Uterus (tissue), 4 donors: ENCODE measurements at places on chromosomes 3 and 15. TPM values are rescaled to one million over a fixed set of nuclear protein-coding genes. Genes with fewer than 3 reads are reported as not detected.

Gene ISY1
- 35.8 TPM for total RNA-seq

Gene SCAANT1
- total RNA-seq = not detected

- DNase-seq = no peak
Observed at GRCh38 chr3:10505050-10505790, at the start of gene ATP2B2. Gene ATP2B2, minus strand, starts transcription at chr3:10505586. Its CDS starts 56,043 bp downstream, at chr3:10449543.

GRCh38 chr15:31265090-31265870 lies 61.4 kb upstream of the KLF13 start:
- no peak for DNase-seq

Gene SEMA6D
- 6.3 TPM for total RNA-seq

GRCh38 chr3:69535613-69536012 lies 149.7 kb upstream of the FRMD4B start:
- no peak for DNase-seq

- no peak for DNase-seq
Observed at GRCh38 chr3:24454393-24454792, 40.3 kb downstream of the THRB start.

- DNase-seq = no peak
Observed at GRCh38 chr3:23672628-23673027, 133.1 kb upstream of the UBE2E1 start.

Gene CYP1A2
- total RNA-seq = not detected

- DNase-seq = no peak
Observed at GRCh38 chr3:127556565-127556964, 34.0 kb downstream of the TPRA1 start.

GRCh38 chr15:72249142-72249810 lies 18.3 kb upstream of the PKM start:
- no peak for DNase-seq

- DNase-seq = no peak
Observed at GRCh38 chr3:50205413-50206276, 574 bp downstream of the SLC38A3 start.

Gene MYLK
- total RNA-seq = 420 TPM

DNA sequence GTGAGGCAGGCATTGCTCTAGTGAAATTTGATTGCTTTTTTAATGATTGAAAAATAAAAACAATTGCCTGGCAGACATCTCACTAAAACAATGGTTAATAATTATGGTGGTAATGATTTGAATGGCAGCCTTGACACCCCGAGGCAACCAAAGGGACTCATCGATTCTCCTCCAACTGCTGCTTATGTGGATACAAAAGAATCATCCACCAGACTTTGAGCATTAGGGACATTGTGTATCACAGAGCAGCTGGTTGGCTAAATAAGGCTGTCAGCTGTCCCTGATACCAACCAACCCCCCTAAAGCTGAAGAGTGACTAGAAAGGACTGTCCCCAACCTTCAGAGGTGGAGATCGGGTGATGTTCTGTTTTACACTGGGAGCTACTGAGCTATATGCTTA lies 1.7 kb upstream of the CD47 start:
- no peak for DNase-seq

GRCh38 chr3:157475921-157476414 lies 27.2 kb downstream of the VEPH1 start:
- DNase-seq = no peak

DNA sequence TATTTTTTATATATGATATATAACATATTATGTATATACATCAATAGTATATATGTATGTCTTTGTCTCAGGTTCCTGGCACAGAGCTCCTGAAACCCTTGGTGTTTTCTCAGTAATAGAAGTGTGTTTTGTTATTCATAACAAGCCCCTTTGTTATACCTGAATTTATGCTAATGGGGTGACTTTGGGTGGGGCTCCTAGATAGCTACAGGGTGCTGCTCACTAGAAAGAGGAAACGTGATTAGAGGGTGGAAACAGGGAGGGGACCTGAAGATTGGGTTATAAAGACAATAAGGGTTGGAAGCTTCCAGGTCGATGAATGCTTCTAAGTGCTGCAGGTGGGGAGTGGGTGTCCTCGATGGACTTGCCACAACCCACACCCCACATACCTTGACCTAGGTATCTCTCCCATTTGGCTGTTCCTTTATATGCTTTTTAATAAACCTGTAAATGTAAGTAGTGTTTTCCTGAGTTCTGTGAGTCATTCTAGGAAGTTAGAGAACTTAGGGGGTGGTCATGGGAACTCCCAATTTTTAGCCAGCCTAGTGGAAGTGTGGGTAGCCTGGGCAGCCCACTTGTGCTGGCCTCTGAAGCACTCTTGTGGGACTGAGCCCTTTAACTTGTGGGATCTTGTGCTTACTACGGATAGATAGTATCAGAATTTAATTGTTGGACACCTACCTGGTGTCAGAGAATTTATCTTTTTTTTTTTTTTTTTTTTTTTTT lies 36.9 kb upstream of the C15orf39 start:
- no peak for DNase-seq

DNA sequence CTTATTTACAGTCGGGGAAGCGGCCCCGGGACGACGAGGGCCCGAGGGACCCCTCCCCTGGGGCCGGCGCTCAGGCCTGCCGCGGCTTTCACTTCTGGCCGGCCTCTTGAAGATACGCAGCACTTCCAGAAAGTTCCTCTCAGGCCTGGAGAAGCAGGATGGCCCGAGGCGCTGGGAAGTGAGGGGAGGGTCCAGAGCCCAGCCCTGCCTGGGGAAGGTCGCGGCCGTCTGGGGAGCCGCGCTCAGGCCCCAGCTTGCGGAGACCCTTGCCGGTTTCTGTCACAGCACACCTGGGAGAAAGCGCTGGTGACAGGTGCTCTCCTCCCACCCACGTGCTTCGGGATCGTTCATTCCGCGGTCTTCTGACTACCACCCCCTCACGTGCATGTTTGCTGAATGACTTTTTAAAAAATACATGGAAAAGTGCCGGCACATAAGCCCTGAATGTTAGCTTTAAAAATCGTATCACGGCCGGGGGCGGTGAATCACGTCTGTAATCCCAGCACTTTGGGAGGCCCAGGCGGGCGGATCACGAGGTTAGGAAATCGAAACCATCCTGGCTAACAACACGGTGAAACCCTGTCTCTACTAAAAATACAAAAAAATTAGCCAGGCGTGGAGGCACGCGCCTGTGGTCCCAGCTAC lies 727 bp upstream of the TM2D3 start:
- DNase-seq = peak; percentile 24

Gene CADPS
- total RNA-seq = 13.2 TPM

- no peak for DNase-seq
Observed at GRCh38 chr3:134076851-134077250, 47.1 kb upstream of the SLCO2A1 start.

GRCh38 chr3:18283680-18284079 lies 141.5 kb downstream of the SATB1 start:
- no peak for DNase-seq

GRCh38 chr3:168952551-168952950 lies 711.0 kb downstream of the MECOM start:
- no peak for DNase-seq

DNA sequence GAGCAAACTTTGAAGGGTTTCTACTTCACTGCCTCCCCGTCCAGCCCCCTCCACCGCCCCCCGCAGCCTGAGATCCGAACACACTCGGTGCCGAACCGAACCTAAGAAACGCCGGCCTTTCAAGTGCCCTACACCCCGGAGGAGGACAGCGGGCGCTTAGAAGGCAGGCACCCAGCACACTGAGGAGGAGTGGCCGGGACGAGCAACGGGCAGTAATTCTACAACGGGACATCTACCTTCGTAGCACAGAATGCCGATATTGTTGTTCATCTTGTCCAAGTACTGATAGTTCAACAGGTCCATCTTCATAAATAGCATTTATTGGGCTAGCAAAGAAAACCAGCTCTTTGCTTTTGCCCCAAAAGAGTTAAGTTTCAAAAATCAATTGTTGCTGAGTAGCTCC lies 513 bp downstream of the VGLL4 start:
- DNase-seq = peak; percentile 53

- peak; percentile 55 for DNase-seq
Observed at GRCh38 chr3:123385001-123385401, 63.9 kb downstream of the ADCY5 start.

DNA sequence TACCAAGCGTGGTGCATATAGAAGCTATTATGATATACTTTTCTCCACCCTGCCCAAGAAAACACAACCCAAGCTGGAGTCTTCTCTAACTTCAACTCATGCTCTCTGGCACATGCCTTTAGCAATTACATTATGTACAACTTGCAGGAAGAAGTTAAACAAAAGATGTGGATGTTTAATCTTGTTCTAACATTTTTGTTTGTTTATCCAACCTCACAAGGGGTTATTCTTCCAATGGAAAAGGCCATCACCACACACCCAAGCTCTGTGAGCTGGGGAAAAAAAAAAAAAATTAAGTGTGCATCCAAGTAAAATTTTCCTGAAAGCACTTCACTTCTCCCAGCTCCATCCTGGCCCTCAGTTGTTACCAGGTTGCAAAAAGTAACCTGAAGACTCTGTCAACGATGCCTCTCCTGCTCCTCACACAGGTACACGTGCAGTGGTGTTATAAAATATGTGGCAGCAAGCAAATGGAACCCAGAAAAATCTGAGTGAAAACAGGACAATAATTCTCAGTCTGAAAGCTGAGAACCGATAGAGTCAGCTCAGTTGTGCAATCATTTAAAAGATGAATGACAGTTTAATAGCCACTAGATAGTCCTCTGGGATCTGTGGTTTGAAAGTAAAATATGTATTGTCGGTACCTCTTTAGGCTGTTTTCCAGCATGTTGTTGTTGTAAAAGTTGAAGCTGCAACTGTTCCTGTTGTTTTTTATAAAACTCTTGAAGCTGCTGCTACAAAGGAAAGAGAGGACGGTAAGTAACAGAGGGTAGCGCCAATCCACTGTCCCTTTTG lies 531.4 kb downstream of the FOXP1 start:
- no peak for DNase-seq

Gene PLCB2
- total RNA-seq = 10.2 TPM

Gene CCR8
- total RNA-seq = not detected

Gene SPATA12
- not detected for total RNA-seq

GRCh38 chr15:62444104-62445022 lies 279.3 kb upstream of the C2CD4B start:
- no peak for DNase-seq

Gene ZNF385D
- 25.5 TPM for total RNA-seq

Gene LRRN1
- not detected for total RNA-seq

GRCh38 chr3:120198305-120198878 lies 86.6 kb downstream of the GPR156 start:
- DNase-seq = no peak

DNA sequence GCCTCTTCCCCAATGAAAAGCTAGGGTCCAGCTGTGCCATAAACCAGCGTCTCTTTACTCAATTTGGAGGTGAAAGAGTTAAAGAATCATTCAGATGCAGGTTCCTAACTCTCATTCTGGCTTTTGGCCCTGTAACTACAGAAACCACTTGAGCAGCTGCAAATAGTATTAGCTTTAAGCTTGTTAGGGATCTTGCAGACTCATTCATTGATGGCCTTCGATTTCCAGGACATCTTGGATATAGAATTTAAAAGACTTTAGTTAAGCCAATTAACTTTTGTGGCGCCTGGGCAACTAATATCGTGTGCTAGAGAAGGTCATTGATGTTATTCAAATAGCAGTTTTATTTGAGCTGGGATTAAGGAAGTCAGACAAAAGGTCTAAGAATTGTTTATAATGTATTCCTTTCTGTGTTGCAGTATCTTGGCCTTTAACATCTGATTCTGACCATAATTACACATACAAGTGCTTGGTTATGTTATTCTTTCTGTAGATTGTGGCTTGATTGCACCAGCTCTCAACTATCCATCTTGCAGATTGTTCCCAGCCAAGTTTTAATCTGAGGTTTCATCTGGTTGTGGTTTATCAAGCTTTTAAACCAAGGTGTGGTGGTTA lies 185.3 kb downstream of the CACNA2D3 start:
- no peak for DNase-seq

Gene DHFR2
- 13.7 TPM for total RNA-seq

GRCh38 chr15:43346305-43346704 lies 15.9 kb upstream of the LCMT2 start:
- no peak for DNase-seq

DNA sequence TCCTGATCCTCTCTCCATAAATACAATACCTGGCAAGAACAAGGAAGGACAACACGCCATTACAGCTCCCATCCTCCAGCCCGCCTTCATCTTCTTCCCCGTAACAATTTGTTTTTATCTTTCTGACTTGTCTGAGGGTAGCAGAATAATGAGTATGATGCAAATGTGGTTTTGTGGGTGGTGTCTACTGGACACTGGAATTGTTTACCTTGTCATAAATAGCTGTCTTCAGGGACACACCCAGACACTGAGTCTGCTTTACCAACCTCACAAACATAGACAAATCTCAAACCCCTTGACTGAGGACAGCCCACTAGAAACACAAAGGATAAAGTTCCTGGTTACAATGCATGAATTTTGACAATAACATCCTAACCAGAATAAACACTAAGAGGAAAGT lies 13.4 kb downstream of the WDR72 start:
- no peak for DNase-seq

Gene GOLGA8J
- total RNA-seq = not detected

- DNase-seq = no peak
Observed at GRCh38 chr15:63491116-63491827, 13.1 kb upstream of the USP3 start.

GRCh38 chr15:28021281-28022039 lies 77.7 kb downstream of the OCA2 start:
- DNase-seq = no peak

DNA sequence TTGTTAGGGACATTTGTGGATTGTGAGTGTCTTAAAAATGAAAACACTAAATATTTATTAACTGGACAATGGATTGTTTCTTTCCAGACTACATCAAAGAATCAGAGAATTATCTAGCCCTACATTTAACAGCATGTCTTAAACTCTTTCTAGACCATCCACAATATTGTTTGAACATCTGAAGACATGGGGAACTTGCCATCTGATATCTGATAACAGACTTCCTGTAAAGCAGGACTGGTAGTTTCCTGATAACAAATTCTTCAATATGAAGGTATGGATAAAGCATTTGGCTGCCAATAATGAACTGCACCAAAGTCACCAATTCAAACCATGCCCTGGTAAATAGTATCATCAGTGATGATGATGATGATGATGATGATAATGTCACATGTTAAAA lies 26.2 kb upstream of the HACD2 start:
- DNase-seq = no peak

GRCh38 chr3:127371334-127371733 lies 83.5 kb upstream of the PRR20G start:
- DNase-seq = no peak

GRCh38 chr3:191360620-191361019 lies 30.3 kb upstream of the UTS2B start:
- DNase-seq = no peak
